ENCODE measurements at places on chromosomes 6 and 20.

DNA sequence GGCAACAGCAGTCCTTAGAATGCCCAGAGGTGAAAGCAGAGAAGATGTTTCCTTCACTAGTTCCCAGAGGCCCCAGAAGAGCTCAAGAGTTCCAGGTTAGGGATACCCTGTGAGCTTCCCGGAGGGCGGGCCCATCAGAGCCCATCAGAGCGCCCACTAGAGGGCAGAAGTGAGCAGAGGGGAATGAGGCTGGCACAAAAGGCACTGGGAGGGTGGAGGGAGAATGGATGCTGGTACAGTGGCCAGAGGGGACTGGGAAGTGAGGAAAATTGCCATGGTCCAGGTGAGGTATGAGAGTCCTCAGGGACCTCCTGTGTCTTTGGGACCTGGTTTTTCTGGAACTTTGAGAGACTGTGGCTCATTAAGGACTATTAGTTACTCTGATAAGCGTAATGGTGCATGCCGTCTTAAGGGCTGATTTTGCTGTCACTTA lies 57.3 kb downstream of the LINC00237 start:
- no peak for DNase-seq

- DNase-seq, result no peak
Measured at GRCh38 chr20:25389401-25389857, 1.2 kb downstream of the ABHD12 start.

- DNase-seq, result no peak
Measured at GRCh38 chr6:169997187-169997929, 245.9 kb downstream of the ERMARD start.

- no peak for DNase-seq
Measured at GRCh38 chr20:50512323-50512722, 2.1 kb downstream of the PTPN1 start.

- DNase-seq, result no peak
Measured at GRCh38 chr6:128167552-128167951, 266.7 kb upstream of the THEMIS start.

GRCh38 chr20:51199920-51200319 lies 177.0 kb upstream of the KCNG1 start:
- no peak for DNase-seq

DNA sequence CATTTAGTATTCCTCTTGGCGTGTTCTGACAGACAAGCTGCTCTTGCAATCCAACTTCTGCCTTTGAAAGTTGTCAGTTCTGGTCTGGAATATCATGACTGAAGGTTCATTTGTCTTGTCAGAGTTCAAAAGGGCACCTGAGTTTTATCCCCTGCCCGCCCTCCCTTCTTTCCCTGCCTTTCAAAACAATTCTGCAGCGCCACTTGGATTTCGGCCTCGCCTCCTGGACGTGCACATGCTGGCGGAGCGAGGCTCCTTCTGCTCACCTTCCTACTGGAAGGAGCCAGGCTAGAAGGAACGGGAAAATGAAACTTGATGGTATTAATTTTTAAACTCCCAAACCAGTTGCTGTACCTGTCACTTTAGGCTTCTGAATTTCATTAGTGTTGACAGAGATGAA lies 55.7 kb upstream of the HDGFL1 start:
- DNase-seq, result no peak

DNA sequence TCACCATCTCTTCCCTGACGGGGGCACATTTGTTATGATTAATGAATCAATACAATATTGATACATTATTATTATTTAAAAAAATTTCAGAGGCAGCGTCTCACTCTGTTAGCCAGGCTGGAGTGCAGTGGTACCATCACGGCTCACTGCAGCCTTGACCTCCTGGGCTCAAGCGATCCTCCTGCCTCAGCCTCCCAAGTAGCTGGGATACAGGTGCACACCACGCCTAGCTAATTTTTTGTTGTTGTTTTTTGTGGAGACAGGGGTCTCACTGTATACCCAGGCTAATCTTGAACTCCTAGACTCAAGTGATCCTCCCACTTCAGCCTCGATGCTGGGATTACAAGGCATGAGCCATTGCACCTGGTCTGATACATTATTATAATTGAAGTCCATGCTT lies 4.9 kb upstream of the SRC start:
- DNase-seq, result no peak

DNA sequence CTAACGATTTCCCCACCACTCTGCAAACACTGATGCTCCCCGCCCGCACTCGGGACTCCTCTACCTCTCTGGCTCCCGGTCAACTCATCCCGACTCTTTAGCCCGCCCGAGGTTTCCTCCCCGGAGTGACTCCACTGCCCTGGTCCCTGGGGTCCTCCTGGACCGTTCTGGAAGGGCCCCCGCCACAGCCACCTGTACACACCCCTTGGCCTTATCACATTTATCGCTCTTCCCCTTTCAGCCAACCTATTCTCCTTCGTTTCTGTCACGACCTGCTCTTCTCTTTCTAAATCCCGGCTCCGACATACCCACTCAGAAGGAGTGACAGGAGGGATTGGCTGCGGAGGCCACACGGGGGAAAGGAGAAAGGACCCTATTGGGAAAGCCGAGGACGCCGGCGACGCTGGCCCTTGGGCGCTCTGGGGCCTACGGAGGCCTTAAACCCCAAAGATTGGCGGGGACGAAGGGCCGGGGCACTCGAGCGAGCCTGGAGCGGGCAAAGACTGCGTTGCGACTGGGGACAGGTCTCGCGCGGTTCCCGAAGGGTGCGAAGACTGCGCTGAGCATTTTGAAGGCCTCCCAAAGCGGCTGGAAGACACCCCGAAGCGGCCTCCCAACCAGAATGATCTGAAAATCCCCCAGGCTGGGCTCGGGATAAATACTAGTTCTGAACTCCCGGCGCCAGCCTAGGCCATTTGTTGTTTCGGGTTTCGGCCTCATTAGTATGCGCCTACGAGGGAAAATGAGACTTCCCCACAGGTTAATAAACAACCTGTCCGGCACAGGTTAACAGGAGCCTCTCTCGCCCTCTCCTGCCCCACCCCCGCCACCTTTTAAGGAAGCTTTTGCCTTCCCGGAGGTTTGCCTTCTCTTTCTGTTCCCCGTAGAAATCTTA lies 9.2 kb downstream of the SIM1 start:
- no peak for DNase-seq

GRCh38 chr6:136927292-136927691 lies 5.2 kb downstream of the SLC35D3 start:
- DNase-seq, result no peak

DNA sequence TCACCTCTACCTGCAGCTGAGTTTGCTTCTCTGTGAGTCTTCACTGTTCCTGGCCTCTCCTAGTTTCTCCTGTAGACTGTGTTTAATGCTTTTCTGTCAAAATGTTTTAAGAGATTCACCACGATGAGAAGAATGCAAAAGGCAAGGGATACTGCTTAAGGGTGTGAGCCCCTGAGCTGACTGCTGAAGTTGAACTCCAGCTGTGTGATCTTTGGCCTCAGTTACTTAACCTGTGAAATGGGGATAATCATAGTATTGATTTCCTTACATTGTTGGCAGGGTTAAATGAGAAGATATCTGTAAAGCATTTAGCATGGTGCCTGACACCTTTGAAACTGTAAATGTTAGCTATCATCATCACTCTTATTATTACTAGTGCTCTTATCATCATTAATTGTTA lies 230.2 kb upstream of the MYLIP start:
- no peak for DNase-seq

GRCh38 chr6:37027811-37028469 lies 22.5 kb downstream of the FGD2 start:
- DNase-seq, result no peak

GRCh38 chr6:12636336-12636735 lies 80.2 kb upstream of the PHACTR1 start:
- DNase-seq, result no peak

- DNase-seq, result no peak
Measured at GRCh38 chr6:41344876-41345275, 9.5 kb downstream of the NCR2 start.

DNA sequence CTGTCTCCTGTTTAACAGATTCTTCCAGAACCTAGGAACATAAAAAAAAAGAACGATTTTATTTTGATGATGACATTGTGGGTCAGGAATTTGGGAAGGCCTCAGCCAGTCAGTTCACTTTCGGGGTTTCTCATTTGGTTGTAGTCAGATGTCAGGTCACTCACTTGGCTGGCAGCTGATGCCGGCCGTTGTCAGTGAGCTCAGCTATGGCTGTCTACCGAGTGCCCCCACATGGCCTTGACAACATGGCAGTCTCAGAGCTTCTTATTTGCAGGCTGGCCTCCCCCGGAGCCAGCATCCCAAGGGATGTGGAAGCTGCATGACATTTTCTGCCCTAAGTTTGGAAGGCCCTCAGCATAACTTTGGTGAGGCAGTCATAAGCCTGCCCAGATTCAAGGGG lies 11.5 kb downstream of the RNF217 start:
- no peak for DNase-seq

GRCh38 chr6:32604434-32604877 lies 14.8 kb upstream of the HLA-DRB1 start:
- no peak for DNase-seq

DNA sequence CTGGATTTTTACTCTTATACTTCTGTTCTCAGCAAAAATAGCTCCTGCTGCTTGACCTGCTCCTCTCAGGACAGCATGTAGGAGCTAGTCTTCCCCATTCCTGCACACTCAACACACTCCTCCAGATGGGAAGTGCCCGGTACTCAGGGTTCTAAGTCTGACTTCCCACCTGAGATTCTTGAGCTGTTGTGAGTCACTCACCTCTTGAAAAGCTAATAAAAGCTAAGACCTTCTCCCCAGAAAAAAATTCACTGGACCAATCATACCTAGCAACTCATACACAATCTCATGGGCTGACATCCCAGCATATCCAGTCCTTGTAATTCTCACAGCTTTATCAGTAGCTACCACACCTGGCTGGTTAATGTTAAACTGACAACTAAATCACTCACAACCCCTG lies 53.5 kb downstream of the TRPC4AP start:
- no peak for DNase-seq

- no peak for DNase-seq
Measured at GRCh38 chr20:667351-668034, 8.1 kb downstream of the SCRT2 start.

- no peak for DNase-seq
Measured at GRCh38 chr6:12288914-12289313, 1.2 kb upstream of the EDN1 start.

GRCh38 chr20:18488301-18488700 lies 8.7 kb downstream of the RBBP9 start:
- DNase-seq, result no peak

GRCh38 chr6:117311310-117311709 lies 46.0 kb downstream of the VGLL2 start:
- no peak for DNase-seq

GRCh38 chr6:26161322-26161721 lies 74.1 kb downstream of the HFE start:
- DNase-seq, result no peak

DNA sequence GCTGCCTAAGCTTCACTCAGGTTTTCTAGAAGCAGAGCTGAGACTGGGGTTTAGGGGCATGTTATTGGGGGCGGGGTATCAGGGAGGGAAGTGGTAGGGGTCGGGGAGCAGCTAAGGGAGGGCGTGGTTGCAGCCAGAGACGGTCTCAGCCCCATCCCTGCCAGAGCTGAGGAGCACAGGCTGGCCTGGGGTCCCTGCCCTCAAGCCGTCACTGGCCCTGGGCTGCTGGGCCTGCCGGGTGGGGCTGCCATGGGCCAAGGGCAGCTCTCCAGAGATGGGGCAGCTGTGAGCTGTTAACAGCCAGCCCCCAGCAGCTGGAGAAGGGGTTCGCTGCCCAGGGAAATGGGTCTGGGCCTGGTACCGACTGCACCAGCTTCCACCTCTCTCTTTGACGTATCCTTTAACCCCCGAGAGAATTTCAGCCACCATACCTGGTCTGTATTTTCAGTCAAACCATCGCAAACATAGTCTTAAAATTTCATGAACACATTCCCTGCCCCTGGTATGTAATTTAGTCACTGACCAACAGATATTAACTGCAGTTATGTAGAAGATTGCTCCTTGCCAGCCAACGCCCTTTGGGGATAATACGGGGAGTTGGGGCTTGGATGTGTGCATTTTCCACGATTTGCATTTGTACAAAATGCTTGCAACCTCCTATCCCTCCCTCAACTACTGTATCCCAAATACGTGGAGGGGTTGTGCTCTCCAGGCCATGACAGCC lies 253.4 kb downstream of the TAF4 start:
- DNase-seq, result no peak

GRCh38 chr6:16061818-16062217 lies 67.1 kb upstream of the MYLIP start:
- no peak for DNase-seq

- no peak for DNase-seq
Measured at GRCh38 chr6:22078802-22079545, 217.9 kb downstream of the PRL start.

DNA sequence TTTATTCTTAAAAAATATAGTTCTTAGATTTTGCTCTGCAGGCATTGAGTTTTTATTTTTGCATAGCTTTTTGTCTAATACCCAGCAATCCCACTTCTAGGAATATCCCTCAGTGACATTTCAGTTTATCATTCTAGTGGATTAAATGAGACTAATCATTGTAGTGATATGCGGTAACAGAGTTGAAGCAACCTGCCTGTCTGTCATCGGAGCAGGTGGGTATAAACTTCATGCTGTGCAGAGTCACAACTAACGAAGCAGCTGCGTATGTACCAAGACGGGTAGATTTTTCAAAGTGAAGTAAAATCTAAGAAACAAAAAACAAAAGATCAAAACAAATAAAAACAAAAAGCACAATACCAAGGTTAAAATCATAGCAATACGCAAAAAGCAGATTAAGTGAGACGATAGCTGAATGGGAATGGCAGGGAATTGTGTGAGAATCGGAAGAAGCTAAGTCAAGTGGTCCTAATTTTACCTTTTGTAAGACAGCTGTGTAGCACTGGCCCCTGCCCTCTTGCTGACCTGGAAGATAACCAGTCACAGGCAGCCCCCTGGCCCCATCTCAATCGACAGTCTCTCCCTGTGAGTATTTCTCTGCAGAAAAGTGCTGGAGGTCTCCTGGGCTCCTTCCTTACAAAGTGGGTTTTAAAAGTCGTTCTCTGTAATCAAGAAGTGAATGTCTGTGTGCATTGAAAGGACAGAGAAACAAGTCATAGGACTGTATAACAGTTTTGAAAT lies 169.2 kb downstream of the OR2B2 start:
- DNase-seq, result no peak

DNA sequence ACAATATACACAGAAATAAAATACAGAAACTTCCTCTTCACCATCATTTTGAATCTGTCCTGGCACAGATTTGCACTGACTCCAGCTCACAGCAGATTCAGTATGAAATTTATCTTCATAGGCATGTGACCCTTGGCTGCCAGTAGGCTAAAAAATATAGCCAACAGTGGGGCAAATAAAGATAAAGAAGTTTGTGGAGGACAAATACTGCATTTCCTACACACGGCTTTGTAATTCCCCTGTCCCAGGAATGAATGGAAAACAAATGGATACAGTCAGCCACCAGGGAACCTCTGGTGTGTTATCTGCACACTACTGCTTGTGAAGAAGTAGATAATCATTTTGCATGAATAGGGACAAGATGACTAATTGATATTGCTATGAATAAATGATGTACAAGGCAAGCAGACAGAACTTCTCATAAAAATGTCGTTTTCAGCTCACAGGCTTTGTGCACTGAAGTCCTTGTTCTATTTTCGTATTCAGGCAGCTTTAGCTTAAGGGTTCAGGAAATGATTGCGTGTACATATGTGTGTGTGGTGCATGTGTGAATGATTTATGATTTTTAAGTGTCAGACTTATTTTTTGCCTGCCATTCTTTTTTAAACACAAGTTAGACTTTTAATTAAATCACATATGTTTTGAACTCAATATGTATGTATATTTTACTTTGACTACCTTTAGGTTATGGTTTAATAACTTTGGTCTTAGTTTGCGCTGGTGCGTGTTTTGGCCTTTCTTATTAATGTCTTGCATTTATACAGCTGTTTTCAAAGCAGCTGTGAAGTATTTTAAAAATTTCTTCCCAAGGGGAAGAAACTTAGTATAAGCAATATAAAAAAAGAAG lies 543.8 kb upstream of the JAG1 start:
- DNase-seq, result no peak

All from amygdala (tissue), 56 donors.